Cardiac septum (tissue), 1 donor: ENCODE measurements at places on chromosomes 1 and 21. TPM values are rescaled to one million over a fixed set of nuclear protein-coding genes. Genes with fewer than 3 reads are reported as not detected.

- no peak for DNase-seq
Observed at GRCh38 chr1:36238433-36238832, 14.2 kb downstream of the THRAP3 start.

DNA sequence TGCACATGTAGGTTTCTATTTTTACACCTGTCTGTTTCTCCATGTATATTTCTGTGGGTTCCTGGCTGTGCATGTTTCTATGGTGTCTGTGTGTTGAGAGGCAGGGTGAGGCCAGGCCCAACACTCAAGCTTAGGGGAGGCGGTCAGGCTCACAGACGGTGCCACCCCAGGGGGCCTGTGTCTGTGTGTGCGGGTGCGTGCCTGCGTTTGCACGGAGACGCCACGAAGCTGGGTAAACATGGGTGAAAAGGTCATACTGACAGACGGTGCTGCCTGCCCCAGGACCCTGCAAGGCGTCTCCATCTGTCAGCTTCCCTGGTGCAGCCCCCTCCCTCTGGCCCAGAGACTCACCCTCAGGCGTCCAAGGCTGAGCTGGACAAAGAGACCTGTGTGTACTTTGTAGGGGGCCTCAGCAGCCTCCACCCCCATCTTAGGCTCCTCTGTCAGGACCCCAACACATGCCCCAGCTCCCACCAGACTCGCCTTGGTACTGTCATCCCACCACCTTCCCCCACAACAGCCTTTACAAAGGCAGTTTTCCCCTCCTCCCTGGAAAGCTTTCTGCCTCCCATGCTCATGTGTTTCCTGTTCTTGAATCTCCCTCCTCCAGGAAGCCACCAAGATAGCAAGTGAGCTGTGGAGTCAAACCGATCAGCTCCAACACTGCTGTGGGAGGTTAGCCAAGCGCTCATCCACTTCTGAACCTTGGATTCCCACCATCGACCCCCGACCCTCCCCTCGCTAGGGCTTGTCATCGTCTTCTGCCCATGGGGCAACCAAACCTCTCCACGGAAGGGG lies 34.1 kb downstream of the PTPRF start:
- DNase-seq, result no peak

Gene PGLYRP3
- total RNA-seq, result not detected

- no peak for DNase-seq
Observed at GRCh38 chr1:916173-917075, 7.3 kb upstream of the SAMD11 start.

Gene AQP10
- 0.70 TPM for total RNA-seq

DNA sequence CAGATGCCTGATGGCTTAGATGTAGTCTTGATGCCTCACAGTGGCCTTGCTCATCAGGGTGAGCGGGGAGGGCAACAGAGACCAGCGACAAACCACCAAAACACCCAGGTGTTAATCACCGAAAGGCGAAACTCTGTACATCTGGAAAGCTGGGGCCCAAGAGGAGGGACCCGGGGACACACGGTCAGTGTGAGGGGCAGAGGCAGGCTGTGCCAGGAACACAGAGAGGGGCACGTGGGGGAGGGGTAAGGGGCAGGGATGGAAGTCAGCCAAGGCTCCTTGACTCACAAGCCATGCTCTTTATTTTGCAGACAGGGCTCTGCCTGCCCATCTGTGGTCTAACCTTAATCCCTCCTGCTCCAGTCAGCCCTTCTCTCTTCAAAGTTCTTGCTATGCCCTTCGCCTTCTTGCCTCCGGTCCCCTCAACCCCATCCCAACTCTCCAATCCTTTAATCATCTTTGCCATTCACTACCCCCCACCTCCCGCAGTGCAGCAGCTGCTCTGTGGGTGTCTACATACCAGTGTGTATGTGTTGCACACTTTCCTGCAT lies 4.3 kb downstream of the MEF2D start:
- DNase-seq, result peak; percentile 68
